Mesenchymal stem cell (in vitro differentiated cells and primary cell): ENCODE measurements at places on chromosomes 16 and 17.
A peak's percentile ranks its signal among the peaks of the same experiment; 100 is the strongest.

DNA sequence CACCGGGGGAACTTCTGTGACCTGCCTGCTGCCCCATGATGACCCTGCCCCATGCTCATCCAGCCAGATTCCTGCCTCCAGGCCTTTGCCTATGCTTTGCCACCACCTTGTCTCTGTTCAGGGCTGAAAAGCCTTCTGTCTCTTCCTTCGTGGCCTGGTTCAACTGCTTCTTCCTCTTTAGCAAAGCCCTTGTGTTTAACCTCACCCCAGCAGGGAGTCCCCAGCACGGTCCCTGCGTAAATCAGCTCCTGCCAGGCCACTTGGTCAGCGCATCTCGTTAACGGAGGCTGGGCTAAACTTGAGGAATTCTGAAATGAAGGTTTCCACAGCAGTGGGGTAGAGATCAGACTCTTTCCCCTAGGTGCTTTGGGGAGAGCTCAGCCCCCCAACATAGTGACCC is 16.1 kb upstream of the KCNJ12 start:
- DNase-seq = no peak

GRCh38 chr16:7517496-7517895 is 184.9 kb downstream of the RBFOX1 start:
- no peak for DNase-seq

GRCh38 chr17:66343531-66344078 is 41.2 kb downstream of the PRKCA start:
- DNase-seq = no peak

GRCh38 chr17:57935833-57936807 is 19.1 kb downstream of the CUEDC1 start:
- DNase-seq = peak; percentile 82

DNA sequence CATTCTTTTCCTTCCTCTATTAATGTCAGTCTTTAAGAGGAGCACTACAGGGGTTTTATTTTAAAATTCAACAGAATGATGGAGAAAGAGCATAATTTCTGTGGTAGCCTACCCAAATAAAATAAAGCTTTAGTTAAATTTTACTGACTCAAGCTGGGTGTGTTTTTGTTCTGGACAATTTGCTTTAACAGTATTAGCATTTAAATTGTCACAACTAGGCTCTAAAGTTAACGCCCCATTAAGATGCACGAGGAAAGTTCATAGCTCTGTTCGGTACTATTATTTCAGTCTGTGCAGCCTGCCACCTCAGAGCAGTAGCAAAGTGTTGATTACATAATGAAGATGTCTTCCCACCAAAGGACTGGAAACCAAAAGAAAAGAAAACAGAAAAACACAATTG is 52.0 kb downstream of the CDK12 start:
- no peak for DNase-seq

GRCh38 chr16:17759451-17760390 is 289.0 kb upstream of the XYLT1 start:
- no peak for DNase-seq

DNA sequence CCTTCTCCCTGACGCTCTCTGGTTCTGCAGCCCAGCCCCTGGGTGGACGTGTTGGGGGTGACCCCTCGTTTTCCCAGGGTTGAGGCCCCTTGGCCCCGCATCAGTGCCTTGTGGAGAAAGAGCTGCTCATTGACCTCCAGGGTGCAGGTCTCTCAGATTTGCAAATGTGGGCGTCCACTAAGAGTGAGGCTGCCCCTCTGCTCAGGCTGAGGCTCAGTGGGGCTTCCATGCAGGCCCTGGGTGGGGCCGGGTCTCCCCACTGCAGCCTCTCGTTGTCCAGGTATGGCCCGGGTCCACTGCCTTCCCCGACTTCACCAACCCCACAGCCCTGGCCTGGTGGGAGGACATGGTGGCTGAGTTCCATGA is 9.0 kb downstream of the GAA start:
- no peak for DNase-seq

DNA sequence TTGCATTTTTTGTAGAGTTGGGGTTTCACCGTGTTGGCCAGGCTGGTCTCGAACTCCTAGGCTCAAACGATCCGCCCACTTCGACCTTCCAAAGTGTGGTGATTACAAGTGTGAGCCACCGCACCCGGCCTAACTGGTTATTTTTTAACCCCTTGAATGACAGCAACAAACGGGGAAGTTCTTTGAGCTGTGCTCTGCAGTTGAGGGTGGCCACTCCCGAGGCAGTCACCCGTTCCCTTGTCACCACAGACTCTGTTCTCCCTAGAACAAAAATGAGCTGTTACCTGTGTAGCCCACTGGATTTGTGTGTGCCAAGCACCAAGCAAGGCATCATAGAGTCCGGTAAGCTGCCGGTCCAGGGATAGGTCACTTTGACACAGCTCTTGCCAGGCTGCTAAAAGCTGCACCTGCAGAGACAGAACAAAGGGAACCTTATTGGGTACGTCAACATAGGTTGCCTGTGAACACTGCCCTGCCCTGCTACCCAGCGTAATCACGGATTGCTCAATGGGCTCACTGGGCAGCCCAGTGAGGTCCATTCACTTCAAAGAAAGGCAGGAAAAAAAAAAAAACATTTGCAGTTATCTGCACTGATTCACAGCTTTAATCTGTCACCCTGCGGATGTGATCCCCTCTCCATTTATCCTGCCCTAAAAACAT is 19.6 kb downstream of the COG7 start:
- no peak for DNase-seq

DNA sequence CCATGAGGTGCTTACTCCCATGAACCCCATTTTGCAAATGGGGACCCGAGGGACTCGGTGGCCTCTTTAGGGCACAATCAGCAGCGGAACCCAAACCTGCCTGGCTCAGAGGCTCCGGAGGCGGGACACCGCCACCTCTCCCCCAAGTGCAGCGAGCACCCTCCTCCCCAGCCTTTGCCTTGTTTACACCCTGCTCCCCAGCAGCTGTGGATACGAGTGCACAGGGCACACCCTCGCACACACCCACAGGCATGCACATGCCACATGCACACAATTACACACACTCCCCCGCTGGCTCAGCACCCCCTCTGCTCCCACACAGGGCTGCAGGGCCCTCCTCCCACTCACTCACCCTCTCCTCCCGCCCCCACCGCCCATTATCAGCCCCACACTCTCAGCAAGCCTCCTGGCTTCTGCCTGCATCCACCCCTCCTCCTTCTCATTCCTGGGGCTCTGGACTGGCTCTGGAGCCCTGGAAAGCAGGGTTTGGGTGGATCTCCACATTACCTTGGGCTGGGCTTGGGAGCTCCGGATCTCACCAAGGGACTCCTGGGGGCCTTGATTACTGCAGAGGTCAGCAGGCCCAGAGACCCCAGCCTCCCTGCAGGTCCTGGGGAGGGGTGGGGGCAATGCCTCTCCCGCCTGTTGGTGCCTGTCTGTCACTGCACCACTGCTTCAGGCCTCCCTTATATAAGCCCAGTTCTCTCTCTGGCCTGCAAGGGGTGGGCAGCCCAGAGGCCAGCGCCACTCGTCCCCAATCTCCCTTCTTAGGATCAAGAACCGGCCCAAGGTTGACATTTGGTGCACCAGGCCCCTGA is 6.4 kb downstream of the PDK2 start:
- peak; percentile 50 for DNase-seq

DNA sequence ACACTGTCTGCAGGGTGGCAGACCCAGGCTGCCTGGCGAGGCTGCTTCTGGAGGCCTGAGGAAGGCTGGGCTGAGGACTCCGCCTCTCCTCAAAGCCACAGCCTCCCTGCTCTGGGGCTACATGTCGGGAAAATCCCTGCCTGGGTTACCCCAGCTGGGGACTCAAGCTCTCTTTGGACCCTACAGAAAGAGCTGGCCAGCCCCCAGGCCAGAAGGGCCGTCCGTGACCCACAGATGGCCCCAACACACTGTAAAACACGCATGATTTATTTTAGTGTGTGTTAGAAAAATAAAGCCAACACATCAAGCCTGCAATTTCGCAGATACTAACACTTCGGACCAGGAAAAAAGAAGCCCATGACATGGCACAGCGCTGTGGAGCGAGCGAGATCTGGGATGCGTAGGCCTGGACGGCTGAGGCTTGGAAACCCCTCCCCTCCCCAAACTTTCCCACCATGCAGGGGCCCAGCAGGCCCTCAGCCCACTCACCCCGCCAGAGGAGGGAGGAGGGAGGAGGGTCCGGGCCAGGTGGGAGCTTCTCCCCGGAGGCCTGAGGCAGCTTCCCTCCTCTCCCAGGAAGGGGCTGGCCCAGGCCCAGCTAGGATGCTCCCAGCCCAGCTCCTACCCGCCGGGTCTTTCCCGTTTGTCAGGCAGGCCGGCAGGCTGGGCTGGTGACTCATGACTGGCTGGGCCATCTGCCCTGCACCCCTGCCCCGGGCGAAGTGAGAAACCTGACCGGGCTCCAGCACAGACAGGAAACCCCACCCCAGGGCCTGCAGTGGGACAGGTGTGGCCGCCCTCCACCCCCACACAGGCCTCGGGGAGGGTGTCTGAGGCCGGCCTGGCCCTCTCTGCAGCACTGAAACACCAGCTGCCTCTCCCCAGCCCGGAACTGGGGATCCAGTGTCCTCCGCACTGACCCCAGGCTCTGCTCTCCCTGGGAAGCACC is 34.1 kb upstream of the SLC38A10 start:
- DNase-seq = peak; percentile 94

GRCh38 chr16:65545413-65545956 is 423.6 kb upstream of the CDH11 start:
- DNase-seq = no peak

DNA sequence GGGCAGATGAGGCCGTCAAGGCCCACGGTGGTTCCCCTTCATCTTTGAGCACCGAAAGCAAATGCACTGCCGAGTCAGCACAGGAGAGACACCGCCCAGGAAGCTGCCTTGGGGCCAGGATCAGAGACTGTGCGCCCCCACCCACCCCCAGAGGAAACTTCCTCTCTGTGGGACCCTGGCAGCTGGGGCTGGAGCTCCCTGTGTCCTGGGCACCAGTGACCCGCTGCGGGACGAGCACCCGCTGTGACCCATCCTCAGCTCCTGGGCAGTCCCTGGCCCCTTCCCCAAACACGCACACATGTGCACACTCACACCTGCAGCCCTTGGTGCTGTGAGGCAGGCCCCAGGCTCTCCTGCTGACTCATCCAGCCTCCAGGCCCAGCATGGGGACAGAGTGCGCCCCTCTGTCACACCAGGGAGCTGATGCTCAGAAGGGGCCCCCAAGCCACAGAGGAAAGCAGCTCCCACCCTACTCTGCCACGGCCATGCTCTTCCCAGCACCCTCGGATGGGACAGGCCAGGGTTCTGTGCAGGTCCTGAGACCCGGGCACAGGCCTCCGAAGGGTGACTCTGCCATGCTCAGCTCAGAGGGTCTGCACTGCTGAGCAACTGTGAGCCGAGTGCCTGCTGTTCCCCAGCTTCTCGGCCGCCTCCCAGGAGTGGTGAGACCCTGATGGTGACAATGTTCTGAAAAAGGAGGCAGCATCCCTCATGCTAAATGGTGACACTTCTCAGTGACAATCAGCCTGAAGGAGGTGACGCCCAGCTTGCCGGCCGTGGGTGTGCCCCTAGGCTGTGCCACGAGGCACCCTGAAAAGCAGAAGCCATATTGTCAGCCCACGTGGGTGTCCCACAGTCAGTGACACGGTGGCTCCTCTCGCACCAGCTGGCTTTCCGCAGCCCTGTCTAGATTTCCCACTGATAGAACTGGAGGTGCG is 3.6 kb downstream of the PIEZO1 start:
- DNase-seq = no peak

DNA sequence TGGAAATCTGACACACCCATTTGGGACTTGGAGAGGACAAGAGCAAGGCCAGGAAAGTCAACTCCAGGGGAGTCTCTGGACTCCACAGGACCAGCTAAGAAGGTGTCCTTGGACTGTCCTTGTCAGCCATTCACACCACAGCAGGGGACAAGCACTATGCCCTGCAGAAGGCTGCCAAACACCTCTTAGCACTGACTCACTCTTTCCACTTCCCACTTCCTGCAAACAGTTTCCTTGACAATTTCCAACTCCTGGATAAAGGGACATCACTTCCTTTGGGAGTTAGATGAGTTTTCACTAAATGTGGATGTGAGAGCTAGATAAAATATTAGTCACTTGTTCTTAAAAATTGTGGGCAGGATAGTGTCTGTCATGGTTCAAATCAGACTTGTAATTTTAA is 37.8 kb upstream of the BCAR1 start:
- DNase-seq = peak; percentile 73

- DNase-seq = no peak
Measured at GRCh38 chr17:75707079-75707571, 14.1 kb upstream of the ITGB4 start.

DNA sequence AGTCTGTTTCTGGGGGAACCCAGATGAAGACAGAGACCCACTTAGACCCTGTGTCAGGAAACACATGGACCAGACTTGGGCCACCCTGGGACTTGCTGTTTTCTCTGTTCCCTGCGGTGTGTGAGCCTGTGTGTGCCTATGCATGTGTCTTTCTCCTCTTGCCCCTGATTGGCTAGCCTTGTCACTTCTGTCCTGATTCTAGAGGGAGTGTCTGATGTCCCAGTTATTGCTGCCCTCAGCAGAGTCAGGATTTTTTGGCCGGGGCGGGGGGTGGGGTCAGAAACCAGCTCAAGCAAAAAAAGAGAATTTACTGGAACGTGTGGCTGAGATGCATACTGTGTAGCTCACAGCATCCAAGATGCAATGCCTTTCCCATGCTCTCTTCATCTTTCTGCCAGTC is 30.5 kb downstream of the PLCG2 start:
- no peak for DNase-seq

- DNase-seq = no peak
Measured at GRCh38 chr17:7859028-7859427, 1.2 kb downstream of the CYB5D1 start.

GRCh38 chr17:10041916-10042588 is 137.0 kb upstream of the RCVRN start:
- no peak for DNase-seq
